Right ventricle myocardium superior (tissue), 1 donor: ENCODE measurements at places on chromosomes 4 and X. TPM values are rescaled to one million over a fixed set of nuclear protein-coding genes. Genes with fewer than 3 reads are reported as not detected.

DNA sequence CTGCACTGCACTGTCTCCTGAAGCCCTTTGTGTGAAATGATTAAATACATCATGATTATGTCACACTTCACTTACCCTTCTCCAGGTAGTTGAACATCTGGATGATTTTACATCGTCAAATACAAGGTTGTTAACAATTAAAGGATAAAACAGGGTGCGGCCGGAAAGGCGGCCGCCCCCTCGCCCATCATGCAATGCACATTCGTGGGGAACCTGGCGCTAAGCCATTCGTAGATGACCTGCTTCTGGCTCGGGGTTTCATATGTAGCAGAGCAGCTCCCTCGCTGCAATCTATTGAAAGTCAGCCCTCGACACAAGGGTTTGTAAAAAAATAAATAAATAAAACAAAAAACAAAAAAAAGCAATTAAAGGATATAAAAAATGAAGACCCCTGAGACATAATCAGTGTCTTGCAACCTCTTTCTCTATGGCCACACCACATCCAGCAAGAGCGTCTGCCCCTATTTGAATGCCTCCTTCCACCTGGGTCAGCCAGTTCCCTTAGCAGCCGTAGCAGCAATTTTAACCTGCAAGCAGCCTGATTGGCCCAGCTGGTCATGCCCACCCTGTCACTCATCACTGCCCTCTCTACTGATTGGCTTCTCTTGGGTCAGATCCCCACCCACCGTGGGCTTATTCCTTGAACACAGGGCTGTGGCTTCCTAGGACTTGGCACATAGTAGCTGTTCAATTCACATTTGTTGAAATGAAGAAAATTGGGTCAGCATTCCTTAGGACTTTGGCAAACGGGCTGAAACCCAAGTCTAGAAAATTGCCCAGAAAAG lies 147.8 kb upstream of the PSAPL1 start:
- no peak for DNase-seq

DNA sequence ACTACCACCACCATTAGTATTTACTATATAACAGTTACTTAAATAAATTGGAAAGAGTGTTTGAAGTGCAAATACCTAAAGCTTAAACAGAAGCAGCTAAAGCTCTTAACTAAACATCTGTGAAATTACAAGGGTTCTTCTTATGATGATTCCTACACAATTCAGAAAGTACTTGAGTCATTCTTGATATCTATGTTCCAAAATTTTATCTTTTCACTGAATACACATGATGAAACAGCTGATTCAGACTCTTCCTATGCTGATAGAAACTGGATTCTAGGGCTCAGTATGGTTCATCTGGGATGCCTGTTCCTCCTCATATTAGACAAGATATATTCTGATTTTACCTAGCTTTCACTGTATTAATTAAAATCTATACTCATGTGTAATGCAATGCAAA lies 13.6 kb downstream of the EREG start:
- DNase-seq, result no peak

DNA sequence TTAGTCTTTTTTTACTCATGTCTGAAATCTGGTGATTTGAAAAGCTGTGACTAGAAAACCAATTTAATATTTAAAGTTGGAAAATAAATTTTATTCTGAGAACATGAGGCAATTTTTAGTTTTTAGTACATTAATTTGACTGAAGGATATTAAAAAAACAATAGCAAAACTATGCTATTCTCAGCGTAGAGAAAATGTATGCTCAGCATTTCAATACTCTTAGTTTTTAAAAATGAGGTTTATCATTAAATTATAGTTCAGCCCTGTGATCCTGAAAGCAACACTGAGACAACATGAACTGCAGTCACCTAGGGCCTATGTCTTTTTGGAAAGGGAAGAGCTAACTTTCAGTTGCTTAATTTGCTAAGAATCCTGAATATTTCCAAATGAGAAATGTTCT lies 9.5 kb downstream of the GALNT7 start:
- no peak for DNase-seq

The HSFX3 gene
- not detected for total RNA-seq

DNA sequence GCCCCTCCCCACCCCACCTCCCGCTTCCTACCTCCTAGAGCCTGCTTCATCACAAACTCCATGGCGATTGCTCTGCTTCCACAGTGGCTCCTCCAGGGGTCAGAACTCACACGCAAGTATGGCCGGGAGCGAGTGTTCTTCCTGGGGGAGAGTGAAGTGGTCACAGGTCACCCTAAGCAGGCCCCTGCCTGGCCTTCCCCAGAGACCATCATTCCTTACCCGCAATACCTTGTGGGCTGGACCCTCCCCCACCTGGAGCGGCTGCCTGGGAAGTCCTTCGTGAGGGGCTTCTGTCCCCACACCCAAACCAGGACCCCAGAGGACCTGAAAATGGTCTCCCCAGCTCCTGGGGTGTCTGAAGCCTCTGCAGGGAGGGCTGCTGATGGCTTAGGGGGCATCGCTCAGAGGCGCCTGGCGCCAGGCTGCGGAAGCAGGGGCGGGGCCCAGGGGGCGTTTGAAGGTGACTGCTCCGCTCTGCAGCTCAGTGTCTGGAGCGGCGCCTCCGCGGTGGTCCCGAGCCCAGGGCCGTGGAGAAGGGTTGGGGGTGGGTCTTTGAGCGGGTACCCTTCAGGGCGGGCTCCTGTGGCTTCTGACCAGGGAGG lies 1.4 kb downstream of the CPLX1 start:
- DNase-seq, result no peak

The IL9R gene
- total RNA-seq, result not detected

DNA sequence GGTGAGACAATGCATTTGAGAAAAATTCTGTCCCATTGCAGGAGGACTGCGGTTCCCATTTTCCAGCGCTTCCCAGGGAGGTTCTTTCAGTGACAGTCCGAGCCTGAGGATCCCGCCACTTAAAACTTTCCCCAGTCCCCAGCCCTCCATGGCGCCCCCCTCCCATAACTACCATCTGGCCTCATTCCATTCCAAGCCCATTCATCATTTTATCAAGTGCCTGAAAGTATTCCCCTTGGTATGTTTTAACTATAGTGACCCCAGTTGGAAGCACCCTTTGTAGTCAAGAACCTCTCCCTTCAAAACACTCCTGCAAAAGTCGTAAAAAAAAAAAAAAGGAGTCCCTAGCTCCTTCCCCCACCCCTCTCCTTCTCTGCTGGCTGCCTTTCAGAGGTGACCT lies 1.2 kb downstream of the RASL11B start:
- no peak for DNase-seq

The HSFX1 gene
- total RNA-seq, result 1.9 TPM

DNA sequence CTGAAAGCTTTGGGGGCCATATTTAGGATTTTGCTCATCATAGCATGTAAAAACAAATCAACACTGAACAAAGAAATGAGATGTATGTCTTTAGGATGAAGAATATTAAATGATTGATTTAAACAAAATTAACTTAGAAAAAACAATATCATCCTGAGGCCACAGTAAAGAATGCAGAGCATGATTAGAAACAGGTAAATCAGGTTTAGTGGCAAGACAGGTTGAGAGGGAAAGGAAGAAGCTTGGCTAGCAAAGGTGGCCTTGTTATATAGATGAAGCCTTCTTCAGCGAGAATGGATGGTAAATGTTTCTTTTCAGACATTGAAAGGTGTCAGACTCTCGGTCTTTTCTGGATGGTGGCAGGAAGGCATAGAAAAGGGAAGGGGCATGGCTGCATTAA lies 11.9 kb upstream of the MAGEB16 start:
- DNase-seq, result no peak

DNA sequence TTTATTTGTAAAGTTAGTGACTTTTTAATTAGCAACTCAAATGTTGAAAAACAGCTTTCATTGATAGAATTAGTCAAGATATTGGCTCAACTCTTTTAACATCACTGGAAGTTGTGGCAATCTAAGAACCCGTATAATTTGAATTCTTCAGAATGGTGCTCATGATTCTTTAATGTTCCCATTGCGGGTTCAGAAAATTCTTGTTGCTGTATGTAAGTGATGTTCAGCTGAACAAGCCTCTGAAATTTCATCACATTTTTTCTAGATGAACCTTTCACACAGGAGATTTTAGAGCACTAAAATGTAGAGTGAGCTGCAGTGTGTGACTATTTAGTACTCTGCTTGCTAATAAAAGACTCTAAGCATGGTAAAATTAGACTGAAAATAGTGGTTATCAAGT lies 1317.7 kb downstream of the FSTL5 start:
- DNase-seq, result no peak

DNA sequence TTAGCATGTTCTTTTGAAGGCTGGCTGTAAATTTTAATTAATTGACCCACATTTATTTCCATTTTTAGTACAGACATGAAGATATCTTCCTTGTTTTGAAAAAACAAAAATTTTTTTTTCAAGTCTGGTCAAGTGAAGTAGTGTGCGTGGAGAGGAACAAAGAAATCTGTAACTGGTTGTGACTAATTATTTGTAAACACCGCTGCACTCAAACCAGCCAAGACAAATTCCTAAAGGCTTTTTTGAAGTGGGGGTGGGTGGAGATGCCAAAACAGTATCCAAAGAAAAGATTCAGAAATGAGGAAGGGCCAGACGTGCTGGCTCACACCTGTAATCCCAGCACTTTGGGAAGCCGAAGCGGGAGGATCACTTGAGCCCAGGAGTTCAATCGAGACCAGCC lies 88.3 kb downstream of the SHROOM2 start:
- DNase-seq, result no peak

DNA sequence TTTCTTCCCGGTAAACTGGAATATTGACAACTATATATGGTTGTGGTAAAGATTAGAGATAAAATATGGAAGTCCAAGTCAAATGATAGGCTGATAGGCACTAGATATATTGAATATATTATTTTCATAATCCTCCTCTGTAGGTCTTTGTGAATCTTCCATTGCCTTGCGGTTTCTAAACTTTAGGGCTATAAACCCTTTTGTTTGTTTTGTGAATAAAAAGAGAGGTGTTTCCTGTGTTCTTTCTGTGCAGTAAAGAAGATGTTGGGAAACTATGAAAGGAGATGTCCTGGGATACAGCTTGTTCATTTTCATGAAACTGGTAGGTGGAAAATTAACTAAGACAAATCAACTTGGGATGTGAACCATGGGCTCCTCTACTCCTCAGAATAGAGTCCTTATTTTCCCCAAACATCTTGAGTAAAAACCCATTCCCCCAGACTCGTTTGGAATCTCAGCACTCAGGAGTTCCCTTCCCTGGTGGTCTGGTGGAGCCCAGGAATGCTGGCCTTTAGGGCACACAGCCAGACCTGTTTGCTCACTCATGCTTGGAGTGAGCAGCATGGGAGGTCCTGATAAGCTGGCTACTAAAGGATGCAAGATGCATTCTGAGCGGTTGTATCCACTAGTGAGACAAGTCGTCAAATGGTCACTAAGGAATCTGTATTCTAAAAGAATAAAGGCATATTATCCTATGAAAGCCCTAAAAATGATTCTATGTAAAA lies 22.2 kb downstream of the PRDM8 start:
- DNase-seq, result no peak

GRCh38 chr4:24965627-24966026 lies 52.8 kb upstream of the CCDC149 start:
- no peak for DNase-seq

The ERCC6L gene
- total RNA-seq, result 0.08 TPM

DNA sequence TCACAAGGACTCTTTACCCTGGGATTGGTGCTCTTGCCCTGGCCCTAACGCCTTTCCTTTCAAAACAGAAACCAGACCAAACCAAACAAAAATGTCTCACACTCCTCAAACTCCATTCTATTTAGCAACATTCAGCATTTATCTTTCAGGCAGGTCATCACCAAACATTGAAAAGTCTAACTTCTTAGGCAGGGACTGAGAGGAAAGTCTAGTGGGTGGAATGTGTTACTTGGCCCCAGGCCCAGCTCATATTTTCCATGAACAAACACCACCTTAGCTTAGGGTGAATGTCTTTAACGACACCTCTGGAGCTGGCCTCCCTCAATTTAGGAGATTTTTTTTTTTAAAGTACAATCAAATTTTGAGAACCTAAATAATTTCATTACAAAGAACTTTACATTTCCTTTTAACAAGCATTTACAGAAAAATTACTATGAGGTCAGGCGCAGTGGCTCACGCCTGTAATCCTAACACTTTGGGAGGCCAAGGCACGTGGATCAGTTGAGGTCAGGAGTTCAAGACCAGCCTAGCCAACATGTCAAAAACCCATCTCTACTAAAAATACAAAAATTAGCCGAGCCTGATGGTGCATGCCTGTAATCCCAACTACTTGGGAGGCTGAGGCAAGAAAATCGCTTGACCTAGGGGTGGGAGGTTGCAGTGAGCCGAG lies 10.2 kb upstream of the N4BP2 start:
- DNase-seq, result no peak

The HOPX gene
- total RNA-seq, result 23.7 TPM

The SRPX2 gene
- 8.6 TPM for total RNA-seq

DNA sequence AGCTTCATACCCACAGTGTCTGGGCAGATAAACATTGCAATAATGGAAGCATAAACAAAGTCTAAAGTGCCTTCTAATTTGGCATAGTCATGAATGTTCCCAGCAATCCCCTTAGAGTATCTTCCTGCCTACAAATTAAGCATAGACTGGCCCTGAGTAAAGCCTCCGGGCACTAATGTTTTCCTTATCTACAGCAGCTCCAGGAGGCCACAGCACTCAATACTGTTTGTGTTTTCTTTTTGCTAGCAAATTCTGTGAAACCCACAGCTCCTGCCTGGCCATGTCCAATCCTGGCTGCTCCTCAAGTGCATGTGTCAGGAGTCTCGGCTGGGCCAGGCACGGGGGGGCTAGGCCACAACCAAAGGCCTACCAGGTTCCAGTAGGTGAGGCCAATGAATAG lies 102.7 kb upstream of the TBC1D9 start:
- no peak for DNase-seq

The MAGED4 gene
- 0.35 TPM for total RNA-seq

The OTC gene
- not detected for total RNA-seq

The USP17L22 gene
- not detected for total RNA-seq

DNA sequence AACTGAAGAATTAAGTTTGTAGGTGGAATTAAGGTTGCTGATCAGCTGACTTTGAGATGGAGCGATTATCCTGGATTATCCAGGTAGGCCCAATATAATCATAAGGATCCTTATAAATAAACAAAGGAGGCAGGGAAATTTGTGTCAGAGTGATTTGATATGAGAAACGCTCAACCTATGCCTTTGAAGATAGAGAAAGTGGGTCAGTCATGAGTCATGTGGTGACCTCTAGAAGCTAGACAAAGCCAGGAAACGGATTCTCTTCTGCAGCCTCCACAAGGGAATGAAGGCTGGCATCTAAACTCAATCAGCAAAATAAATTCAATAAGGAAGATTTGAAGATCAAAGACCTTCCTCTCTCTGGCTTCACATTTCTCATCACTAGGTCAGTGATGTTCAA lies 41.5 kb upstream of the SMIM10 start:
- DNase-seq, result no peak
